RKO (cell line): ENCODE measurements at places on chromosomes 2 and 18.
A peak's percentile ranks its signal among the peaks of the same experiment; 100 is the strongest.

GRCh38 chr2:128187032-128187654 lies 96.1 kb downstream of the UGGT1 start:
- DNase-seq: no peak

GRCh38 chr2:79393107-79393685 lies 119.7 kb upstream of the CTNNA2 start:
- no peak for DNase-seq

- no peak for DNase-seq
Measured at GRCh38 chr2:236758406-236758805, 188.8 kb downstream of the ACKR3 start.

GRCh38 chr2:201773990-201774389 lies 6.7 kb downstream of the ALS2 start:
- DNase-seq: no peak

DNA sequence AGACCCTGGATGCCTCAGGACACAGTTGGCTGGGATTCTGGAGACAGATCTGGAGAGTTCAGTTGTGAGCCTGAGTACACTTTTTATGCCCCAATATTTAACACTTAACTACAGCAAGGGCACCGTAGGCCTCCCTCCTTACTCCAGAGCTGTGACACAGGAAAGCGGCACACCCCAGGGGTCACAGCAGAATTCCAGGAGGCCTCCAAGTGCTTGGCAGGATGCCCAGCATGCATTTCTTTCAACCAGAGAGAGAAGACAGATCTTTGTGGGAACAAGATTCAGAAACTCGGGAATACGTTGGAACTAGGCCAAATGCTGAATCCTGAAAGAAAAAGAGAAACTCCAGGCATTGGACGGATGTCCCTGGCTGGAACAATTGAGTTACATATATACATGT lies 199.2 kb upstream of the NT5C1B start:
- no peak for DNase-seq

- DNase-seq: peak; percentile 14
Measured at GRCh38 chr2:156147594-156148330, 184.8 kb downstream of the NR4A2 start.

DNA sequence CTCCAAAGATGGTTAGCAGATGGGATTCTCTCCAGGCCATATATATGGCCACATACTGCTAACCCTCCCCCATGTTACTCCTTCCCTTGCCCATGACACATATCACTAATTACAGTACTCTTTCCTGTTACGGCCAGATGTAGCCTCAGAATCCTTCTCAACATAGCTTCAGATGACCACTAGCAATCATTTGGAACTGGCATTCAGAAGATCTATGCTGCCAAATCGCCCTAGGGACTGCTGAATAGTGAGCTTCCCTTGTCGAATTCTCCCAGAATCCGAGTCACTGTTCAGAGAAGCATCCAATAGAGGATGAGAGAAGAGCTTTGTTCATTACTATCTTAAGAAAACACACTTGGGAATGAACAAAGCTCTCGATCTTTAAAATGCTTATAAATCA lies 121.2 kb upstream of the TANK start:
- no peak for DNase-seq

- DNase-seq: peak; percentile 52
Measured at GRCh38 chr2:199704358-199705238, 146.4 kb downstream of the FTCDNL1 start.

DNA sequence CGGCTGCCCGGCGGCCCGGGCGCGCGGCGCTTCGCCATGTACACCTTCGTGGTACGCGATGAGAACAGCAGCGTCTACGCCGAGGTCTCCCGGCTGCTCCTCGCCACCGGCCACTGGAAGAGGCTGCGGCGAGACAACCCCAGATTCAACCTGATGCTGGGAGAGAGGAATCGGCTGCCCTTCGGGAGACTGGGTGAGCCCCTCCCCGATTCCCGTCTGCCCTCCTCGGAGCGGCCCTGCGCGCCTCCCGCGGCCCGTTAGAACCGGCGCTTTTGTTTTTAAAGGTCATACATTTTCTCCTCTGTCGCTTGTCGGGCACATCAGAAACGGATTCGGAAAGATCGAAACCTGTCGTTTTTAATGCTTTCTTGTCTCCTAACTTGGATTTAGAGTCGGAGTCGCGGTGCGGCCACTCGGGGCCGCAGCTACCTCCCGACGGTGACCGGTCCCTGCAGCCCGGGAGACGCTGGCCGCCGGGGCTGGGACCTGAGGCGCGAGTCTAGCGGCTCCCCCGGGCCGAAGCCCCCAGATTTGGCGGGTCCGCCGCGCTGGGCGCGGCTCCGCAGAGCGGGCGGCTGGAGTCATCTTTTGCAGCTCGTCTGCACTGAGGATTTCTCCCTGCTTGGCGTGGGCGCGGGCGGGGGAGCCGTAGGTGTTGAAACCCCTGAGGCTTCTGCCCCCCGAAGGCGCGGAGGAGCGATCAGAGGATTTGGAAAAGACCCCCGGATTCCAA lies 519 bp downstream of the TTL start:
- peak; percentile 51 for DNase-seq

DNA sequence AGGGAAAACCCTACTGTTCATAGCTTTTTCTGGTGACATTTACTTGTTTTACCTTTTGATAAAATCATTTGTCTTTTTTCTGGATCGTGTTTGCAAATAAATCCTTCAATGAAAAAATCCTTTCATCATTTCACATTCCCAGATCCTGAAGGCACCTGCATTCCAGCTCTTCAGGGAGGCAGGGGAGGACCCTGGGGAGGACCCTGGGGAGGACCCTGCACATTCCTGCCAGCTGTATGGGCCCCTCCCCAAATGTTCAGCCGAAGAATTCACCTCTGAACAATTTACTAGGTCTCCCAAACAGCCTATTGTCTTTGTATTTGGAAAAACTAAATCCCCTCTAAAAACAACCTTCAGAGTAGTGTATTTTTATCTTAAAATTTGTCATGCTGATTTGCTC lies 558.4 kb upstream of the ID2 start:
- DNase-seq: no peak

DNA sequence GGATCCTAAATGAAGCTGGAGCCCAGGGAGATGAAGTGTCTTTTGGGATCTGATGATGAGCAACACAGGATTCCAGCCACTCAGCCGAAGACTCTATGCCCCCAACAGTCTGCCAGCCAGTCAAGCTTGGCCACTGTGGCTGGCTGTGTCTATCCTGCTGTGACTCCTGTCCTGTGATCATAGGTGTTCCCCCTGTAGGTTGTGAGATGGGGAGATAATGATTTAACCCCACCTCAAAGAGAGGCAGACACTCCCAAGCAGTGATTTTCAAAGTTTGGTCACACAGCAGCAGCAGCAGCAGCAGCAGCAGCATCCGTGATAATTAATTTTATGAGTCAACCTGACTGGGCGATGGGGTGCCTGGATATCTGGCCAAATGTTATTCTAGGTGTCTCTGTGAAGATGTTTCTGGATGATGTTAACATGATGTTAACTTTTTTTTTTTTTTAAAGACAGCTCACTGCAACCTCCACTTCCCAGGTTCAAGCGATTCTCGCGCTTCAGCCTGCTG lies 21.4 kb upstream of the RHOB start:
- no peak for DNase-seq

DNA sequence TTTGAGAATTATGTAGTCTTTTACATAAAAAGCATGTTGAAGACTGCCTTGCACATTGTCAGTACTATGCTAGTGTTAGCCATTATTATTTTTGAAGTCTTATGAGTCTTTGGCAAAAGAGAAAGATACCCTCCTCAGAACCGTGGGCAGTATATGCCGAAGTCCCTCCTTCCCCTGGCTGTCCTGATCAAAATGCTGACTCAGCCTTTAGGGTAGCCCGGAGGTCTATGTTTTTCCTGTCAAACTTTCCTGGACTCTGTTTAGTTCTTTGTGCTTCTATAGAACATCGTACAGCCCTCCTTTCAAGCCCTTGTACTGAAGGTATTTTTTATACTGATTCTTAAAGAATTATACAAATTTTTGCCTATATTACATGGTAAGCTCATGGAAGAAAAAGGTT lies 264.7 kb upstream of the ATP5MC3 start:
- no peak for DNase-seq

DNA sequence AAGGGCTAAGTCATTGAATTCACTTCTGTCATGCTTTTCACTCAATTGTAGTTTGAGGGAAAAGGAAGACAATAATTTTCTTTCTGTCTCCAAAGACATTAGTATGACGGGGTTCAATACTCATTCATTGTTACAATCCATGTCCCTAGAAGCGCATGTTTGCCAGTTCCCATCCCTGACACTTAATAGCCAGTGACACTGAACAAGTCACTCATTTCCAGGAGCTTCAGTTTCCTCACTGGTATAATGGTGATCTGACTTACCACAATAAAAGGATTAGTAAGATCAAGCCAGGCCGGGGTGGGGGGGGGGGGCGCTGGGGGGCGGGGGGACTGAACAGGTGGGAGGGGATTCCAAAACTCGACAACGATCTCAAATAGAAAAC lies 144.8 kb upstream of the MAP3K20 start:
- DNase-seq: no peak

DNA sequence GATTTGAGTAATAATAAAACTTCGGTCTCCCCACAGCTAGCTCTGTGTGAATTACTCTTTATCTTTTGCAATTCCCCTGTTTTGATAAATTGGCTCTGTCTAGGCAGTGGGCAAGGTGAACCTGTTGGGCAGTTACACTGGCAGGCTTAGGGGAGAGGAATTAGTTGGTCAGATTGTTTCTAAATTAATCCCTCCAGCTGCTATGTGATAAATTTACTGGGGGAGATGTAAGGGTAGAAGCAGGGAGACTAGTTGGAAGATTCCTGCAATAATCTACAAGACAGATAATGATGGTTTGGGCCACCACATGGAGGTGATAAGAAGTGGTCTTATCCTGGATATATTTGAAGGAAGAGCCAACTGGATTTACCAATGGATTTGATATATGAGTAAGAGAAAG lies 118.5 kb upstream of the TACR1 start:
- no peak for DNase-seq

DNA sequence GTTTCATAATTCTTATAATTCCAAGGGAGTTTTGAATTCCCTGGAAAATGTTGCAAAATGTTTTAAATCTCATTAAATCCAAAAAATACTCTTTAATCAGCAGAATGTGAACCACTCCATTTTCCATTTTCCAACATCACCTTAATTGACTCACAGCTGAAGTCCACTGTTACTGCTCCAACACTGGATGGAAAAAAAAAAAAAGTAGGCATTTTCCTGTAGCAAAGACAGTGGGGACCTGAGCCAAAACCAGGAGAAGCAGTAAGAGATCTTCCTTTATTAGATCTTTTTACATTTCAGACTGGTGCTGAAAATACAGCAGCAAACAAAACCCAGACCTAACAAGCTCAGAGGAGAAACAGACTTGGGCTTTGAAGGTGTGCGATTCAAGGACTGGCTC lies 62.4 kb upstream of the SPATS2L start:
- no peak for DNase-seq

- no peak for DNase-seq
Measured at GRCh38 chr2:121907928-121908327, 152.5 kb downstream of the TSN start.
